SW 1271 (cell line): ENCODE measurements at places on chromosomes 5 and 9.

DNA sequence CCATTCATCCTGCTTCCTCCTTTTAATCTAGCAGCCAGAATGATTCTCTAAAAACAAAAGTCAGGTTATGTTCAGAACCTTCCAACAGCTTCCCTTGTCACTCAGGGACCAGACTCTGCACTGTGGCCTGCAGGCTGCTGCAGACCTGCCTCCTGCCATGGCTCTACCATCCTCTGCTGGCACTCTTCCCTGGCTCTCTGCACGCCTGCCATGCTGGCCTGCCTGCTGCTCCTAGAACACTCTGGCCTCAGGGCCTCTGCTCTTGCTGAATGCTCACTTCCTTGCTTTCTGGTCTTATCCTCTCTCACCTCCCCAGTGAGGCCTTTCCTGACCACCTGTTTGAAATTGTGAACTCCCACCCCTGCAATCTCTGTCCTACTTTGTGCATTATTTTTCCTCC lies 149.4 kb downstream of the CD180 start:
- DNase-seq = no peak

DNA sequence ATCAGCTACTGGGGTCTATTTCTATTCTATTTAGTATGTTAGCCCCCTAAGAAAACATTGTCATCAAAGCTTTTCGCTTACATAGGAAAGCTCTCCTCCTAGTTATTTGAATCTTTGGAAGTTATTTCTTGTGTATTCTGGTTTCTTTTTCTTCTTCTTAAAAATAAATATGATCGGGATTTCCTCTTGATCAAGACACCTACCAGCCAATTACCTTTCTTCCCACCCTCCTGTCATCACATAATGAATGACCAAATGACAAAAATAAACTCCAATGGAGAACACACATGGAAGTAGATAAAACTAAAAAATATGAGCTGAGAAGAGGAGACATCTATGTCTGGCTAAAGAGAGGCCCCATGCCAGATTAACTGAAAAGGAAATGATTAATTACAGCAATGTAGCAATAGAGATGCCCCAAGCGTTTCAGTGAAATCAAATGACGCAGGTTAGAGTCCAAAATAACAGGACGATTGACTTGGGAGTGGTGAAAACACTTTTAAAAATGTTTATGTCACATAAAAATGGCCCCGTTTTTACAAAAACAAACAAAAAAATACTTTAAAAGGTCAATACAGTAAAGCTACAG lies 59.5 kb upstream of the PCSK1 start:
- DNase-seq = no peak

GRCh38 chr9:120366644-120367019 lies 213.3 kb downstream of the CDK5RAP2 start:
- DNase-seq = peak; percentile 80

DNA sequence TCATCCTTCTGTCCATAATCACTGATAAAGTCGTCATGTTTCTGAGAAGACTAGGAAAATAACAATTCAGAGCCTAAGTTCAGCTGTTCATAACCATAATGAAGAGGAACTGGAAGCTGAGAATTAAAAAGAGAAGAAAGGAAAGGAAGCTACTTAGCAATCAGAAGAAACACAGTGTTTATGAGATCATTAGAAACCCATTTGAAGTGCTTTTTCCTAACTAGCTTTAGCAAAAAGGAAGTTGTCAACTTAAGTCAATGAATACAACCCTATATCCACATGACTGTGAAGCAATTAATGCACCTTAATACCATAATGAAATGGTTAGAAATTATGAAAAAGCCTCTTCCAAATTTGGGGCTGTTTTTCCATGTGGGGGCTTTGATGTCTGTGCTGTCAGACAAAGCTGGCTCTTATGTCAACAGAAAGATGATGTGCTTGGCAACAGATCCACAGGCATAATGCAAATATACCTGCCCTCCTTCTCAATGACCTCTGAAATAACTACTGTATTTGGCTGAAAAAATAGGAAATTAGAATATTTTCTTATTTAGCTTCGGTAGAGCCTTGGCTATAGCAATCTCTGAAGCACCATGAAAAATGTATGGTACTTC lies 463.5 kb downstream of the RASEF start:
- no peak for DNase-seq

GRCh38 chr9:29043072-29043471 lies 1469.8 kb upstream of the C9orf72 start:
- no peak for DNase-seq

- DNase-seq = no peak
These were observed 12.6 kb downstream of the UNC5A start for GRCh38 chr5:176822793-176823481.

- no peak for DNase-seq
These were observed 34.5 kb downstream of the FNBP1 start for GRCh38 chr9:130008538-130008937.

DNA sequence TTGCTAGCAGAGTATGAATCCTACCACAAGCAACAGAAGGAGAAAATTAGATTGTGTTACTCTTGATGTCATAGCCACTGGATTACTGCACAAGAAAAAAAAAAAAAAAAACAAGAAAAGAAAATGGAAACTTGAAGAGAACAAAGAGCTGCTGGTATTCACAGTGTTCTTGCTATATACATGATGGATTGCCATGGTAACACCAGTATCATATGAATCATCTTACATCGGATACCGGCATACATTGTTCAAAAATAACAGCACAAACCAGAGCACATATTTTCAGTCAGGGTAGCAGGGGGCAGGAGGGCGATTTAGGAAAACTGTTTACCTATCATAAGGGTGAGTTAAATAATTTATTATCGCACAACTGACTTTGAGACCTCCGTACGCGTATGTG lies 472.9 kb downstream of the PDE4D start:
- no peak for DNase-seq

GRCh38 chr9:19759066-19759465 lies 29.8 kb downstream of the SLC24A2 start:
- DNase-seq = no peak

DNA sequence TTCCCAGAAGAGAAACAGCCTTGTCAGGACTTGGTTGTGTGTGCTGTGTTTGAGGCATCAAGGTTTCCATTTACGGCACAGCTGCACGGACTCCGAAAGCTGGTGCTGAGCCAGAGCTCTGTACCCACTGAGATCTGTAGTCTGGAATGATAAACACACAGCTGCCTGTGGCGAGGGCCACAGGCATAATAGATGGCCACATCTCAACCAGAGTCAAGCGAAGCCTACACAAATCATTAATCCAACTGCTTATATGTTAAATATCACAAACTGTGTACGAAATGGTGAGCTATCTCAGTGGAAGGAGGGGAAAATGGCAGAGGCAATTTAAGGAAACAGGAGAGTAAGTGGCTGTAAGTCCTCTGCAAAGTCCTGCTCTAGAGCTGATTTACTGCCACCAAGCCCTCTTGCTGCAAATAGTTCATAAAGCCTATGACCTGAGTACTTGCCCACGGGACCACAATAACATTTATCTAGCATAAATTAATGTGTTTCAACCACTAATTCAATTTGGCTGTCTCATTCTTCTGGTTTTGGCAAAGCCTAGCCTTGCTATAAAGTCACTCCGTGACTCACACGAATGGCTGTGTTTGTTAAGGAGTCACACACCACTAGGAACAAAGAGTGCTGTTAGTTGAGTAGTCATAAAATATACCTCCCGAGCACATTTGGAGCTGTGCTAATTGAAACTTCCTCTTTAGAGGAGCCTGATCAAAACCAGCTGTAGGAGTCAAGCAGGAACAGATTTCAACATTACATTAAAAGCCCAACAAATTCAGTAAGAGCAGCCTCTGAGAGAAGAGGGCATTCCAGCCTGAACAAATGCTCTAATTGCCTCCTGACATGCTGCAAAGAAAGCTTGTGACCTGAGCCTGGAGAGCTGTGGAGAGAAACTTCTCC lies 738.6 kb upstream of the ZNF608 start:
- no peak for DNase-seq

DNA sequence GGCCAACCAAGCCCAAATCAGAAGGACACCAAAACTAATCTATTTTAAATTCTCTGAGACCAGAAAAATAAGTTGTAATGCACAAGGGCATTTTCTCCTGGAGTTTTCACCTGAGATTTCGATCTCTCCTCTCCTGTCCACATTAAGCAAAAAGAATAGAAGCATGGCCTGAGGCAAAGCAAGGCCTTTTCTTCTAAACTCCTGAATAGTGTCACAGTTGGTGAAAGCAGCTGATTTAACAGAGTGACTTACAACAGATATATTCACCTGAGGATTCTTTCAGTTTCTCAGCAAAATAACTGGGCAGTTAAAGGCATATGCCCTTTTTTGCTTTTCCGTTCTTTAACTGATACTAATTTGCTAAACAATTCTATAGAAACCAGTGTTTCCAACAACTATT lies 547.7 kb downstream of the EFNA5 start:
- no peak for DNase-seq

DNA sequence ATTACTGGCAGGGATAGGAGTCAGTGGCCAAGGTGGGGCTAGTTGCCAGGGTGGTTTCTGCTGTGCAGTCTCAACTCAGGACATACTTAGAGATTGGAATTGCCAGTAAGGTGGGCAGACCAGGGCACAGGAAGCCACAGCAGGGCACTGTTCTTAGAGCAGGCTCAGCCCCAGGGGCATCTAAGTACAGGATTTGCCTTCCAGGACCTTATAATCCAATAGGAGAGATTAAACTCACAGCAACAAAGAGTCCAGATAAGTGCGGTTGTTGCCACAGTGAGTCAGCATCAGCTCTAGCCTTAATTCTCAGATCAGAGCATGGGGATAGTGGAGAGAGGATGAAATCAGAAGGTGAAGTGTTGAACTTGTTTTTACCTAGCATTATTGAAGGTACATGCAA lies 265.8 kb upstream of the TRPC7 start:
- DNase-seq = no peak

- DNase-seq = no peak
These were observed 15.1 kb upstream of the ISOC1 start for GRCh38 chr5:129079496-129079895.

GRCh38 chr5:151078490-151079262 lies 2.2 kb downstream of the TNIP1 start:
- DNase-seq = no peak

DNA sequence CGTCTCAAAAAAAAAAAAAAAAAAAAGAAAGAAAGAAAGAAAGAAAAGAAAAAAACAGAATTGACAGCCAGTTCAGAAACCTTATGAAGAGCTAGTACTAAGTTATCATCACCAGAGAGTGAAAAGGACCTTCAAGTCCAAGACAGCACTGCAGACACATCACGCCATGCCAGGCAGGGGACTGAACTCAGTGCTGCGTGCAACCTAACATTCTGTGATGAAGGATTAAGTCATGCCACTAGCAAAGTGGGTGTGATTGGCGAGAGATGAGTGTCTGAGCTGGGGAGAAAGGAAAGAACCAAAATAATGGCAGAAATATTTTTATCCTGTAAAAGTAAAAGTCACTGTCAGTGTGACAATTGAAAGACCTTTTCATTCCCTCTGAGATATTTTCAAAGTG lies 54.7 kb downstream of the MAP1B start:
- no peak for DNase-seq

DNA sequence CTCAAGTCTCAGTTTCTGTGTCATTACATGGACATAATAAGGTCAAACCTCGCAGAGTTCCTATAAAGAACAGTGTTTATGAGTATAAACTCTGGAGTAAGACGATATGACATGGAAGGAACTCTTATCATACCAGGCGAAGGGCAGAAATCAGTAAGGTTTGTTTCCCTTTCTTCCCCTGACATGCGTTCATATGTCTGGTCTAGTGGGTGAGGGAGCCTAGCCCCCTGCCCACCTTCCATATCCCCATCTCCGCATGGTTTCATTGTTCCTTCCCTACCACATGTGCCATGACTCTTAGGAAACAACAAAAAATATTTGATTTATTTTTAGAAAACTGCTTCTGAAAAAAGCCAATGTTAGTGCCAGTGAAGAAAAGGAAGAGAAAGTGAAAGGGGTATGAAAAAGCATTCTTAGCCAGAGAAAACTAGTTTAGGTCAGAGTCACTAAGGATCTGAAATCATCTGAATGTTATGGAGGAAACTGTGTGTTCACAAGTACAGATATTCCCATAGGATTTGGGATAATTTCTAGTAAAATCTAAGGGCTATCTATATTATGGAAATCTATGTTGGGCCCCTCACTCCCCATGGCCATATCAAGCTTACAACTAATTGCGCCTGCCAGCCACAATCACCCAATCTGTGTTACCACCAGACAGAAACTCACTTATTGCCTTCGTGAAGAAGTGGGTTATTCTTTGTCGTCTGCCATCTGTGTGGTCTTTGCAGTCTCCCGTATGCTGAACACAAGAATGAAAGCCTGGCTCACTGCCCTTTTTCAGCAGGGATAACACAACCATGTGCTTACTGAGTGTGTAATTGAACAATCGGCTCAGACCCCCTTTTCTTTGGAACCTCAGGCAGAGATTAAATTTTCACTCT lies 19.9 kb upstream of the HMHB1 start:
- no peak for DNase-seq

GRCh38 chr9:137722481-137722880 lies 103.7 kb downstream of the EHMT1 start:
- no peak for DNase-seq

GRCh38 chr9:93976081-93976480 lies 20.9 kb upstream of the BARX1 start:
- no peak for DNase-seq

GRCh38 chr5:132829742-132830435 lies 558 bp downstream of the SHROOM1 start:
- peak; percentile 28 for DNase-seq

- DNase-seq = no peak
These were observed 460.7 kb upstream of the MEF2C start for GRCh38 chr5:89343666-89344065.

DNA sequence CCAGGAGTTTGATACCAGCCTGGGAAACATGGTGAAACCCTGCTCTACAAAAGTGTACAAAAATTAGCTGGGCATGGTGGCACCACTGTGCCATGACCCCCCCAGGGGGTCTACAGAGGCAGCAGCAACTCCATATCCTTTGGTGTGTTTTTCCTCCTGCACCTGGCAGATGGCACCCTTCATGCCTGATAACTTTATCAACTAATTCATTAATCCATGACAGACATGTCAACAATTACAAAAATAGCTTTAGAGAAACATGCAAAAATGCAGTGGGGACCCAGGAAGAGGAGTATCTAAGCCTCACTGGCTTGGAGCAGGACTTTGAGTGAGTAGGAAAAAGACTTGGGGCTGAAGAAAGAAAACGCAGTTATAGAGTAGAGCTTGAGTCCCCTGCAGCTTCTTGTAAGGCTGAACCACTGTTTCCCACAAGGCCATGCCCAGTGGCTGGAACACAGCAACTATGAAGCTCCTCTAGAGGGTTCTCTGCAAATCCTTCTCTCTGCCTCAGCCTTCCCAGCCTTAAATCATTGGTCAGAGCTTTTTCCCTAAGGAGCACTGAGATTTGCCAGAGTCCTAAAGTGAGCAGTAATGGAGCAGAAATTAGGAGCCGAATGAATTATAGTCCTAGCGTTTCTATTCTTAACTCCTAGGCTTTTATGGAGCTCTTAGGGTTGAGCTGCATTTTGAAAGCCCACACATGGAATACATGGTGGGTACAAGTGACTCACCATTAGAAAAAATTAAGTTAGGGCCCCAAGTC lies 25.5 kb upstream of the B4GALT1 start:
- DNase-seq = no peak

GRCh38 chr5:98296426-98296825 lies 477.0 kb upstream of the RGMB start:
- DNase-seq = no peak

GRCh38 chr5:7010591-7010990 lies 297.4 kb downstream of the TENT4A start:
- no peak for DNase-seq

GRCh38 chr5:172093965-172094364 lies 87.5 kb upstream of the FBXW11 start:
- DNase-seq = no peak

- no peak for DNase-seq
These were observed 25.3 kb upstream of the TLR4 start for GRCh38 chr9:117678871-117679270.

GRCh38 chr5:73339051-73339575 lies 109.5 kb downstream of the FOXD1 start:
- no peak for DNase-seq
